ENCODE measurements at places on chromosomes 16 and 17. TPM values are rescaled to one million over a fixed set of nuclear protein-coding genes. Genes with fewer than 3 reads are reported as not detected.

DNA sequence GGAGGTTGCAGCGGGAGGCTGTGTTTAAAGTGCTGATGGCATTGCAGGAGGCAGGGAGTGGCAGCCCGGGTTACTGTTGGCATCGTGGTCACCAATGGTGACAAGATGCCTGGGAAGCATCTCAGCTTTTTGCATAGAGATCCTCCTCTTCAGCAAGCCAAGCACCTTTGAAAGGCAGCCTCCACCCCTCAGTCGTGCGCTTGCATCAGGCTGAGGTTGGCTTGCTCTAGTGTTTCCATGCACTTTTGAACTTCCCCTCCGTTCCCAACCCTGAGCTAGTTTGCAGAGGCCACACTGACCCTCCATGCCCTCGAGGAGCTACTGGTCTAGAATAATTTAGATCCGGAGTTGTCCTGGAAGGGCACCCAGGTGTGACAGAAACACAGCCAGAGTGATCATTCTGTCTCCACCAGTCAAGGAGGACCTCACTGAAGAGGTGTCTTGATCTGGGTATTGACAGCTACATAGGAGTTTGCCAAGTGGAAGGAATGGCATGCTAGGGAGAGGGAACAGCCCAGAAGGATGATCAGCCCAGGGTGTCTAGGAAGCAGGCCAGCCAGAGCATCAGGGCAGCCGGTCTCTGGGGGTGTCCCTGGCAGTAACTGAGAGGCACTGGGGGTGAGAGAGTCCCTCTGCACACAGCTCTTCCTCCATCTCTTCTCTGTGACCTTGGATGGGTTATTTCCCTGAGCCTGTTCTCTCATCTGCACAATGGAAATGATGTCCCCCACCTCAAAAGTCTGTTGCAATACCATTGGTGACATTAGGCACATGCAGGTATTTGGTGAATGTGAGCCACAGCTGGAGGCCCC lies 7.7 kb downstream of the BEAN1 start:
- H3K27me3 ChIP-seq: peaks cover 9% of the 10 kb centered on the region
- H3K27ac ChIP-seq: no peak overlapping the region
- H3K36me3 ChIP-seq: no peaks in the 10 kb centered on the region

DNA sequence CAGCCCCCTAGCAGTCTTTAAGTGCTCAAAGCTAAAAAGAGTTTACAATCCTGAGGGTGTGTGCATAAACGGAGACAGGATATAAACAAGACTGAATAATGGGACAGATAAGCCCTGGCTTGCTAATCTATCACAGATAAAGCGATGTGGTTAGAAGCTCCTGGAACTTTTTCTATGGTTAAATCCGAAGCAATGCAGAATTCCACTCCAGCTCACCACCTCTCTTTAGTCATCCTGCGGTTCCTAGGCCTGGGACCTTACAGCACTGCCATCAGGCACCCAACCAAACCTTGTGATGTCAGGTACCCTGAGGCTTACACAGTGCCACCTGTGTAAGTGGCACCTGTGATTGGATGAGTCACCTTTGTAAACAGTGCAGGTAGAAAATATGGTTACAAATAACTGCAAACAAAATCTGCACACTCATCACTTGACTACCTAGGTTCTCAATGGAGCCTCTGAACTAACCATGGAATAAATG lies 31.5 kb upstream of the B4GALNT2 start:
- DNase-seq: no peak
- H3K4me1 ChIP-seq: no peaks in the 10 kb centered on the region
- no peaks in the 10 kb centered on the region for H3K27me3 ChIP-seq

GRCh38 chr16:85210423-85211169 lies 98.3 kb upstream of the CIBAR2 start:
- H3K27me3 ChIP-seq: no peaks in the 10 kb centered on the region
- H3K36me3 ChIP-seq: no peaks in the 10 kb centered on the region
- H3K27ac ChIP-seq: no peak overlapping the region
- no peaks in the 10 kb centered on the region for H3K4me1 ChIP-seq
- no peak overlapping the region for H3K4me3 ChIP-seq

DNA sequence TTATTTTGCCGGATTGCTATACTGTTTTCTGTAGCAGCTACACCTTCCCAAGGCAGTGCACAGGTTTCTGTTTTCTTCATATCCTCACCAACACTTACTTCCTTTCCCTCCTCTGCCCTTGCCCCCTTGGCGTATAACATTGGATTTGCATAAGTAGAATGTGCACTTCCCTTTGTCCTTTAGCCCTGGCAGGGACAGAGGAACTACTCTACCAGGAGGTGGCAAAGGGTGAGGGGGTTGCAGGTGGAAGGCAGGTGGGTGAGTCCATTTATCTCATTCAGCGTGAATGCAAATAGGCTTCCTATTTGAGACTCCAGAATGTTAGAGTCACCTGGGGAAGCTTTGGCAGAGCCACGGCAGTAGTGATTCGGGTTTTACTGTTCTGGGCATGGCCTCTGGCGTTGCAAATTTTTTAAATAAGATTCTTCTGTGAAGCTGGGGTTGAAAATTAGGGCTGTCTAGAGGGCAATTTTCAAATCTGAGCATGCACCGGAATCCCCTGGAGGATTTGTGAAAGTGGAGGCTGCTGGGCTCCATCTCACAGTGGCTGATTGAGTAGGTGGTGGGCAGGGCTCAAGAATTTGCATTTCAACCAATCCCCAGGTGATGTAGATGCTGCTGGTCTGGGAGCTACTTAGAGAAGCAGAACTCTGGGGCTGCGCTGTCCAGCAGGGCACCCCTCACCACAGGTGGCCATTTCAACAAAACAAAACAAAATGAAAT lies 84.7 kb downstream of the PLCG2 start:
- no peak for DNase-seq
- H3K27ac ChIP-seq: no peak overlapping the region
- no peaks in the 10 kb centered on the region for H3K4me1 ChIP-seq
- H3K4me3 ChIP-seq: no peak overlapping the region

The GAS7 gene
- total RNA-seq: 3.4 TPM

GRCh38 chr16:5506021-5506420 lies 408.4 kb upstream of the EEF2KMT start:
- H3K36me3 ChIP-seq: no peaks in the 10 kb centered on the region
- no peak overlapping the region for H3K27ac ChIP-seq
- H3K27me3 ChIP-seq: no peaks in the 10 kb centered on the region
- DNase-seq: no peak

- no peaks in the 10 kb centered on the region for H3K27me3 ChIP-seq
- peaks cover 5% of the 10 kb centered on the region for H3K4me1 ChIP-seq
- no peak overlapping the region for H3K4me3 ChIP-seq
- no peaks in the 10 kb centered on the region for H3K36me3 ChIP-seq
- H3K27ac ChIP-seq: no peak overlapping the region
Observed at GRCh38 chr17:48478224-48479013, 48.4 kb upstream of the SKAP1 start.

The MT4 gene
- not detected for total RNA-seq

DNA sequence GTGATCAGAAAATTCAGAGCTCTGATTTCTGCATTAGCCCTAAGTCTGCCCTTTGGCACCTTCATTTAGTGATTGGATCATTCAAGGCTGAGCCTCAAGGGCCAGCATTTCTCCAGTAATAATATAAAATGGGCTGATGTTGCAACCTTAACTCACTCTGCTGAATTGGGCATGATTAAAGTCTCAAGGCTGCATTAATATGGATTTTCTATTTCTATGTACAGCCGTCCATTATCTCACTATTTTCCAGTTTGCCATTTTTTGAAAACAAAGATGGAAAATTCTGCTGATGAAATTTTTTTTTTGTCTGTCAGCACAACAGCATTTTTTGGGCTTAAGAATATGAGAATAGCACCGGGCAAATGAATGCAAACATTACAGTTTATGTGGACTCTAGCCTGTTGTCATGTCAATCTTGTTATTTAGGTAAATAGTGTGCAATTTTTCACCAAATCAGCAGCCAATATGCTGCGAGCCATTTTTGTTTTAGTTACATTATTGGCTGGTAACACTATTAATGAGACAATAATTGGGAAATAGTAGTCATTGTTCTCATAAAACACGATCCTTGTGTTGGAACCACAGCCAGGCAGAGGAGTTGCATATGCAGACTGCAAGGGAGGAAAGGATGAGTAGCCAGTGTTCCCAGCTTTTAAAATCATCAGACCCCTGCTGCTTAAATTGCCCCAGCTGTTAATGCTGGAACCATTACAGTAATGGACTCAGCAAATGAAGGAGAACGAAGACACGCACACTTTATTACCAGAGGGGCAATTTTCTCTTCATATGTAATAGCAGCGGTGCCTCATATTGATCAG lies 10.5 kb downstream of the FTO start:
- no peak overlapping the region for H3K27ac ChIP-seq
- no peaks in the 10 kb centered on the region for H3K4me1 ChIP-seq
- no peak for DNase-seq
- H3K27me3 ChIP-seq: no peaks in the 10 kb centered on the region
- H3K36me3 ChIP-seq: no peaks in the 10 kb centered on the region
- H3K4me3 ChIP-seq: no peak overlapping the region

DNA sequence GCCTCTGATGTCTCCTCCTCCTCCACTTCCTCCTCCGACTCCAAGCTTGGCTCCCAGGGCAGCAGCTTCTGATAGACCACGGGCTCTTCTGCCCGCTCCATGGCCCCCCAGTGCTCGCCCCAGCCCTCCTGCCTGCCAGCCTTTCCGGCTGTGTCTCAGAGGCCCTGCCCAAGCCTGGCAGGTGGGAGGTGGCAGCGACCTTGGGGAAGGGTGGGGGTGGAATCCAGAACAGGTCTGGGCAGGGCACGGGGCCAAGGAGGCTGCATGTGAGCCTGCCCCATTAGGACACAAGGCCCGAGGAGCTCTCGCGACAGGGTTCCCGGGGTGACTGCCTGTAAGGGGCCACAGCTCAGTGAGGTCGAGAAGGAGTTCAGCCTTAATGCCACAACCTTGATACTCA lies at the start of gene GGT6:
GGT6 (minus strand) TSS at position 157 of the 400 bp plus-strand sequence; CDS start at position 101, 56 bp downstream.
- no peaks in the 10 kb centered on the region for H3K27me3 ChIP-seq
- H3K4me3 ChIP-seq: no peak within 1 kb of the TSS
- H3K4me1 ChIP-seq: peaks cover 23% of the 10 kb centered on the region

DNA sequence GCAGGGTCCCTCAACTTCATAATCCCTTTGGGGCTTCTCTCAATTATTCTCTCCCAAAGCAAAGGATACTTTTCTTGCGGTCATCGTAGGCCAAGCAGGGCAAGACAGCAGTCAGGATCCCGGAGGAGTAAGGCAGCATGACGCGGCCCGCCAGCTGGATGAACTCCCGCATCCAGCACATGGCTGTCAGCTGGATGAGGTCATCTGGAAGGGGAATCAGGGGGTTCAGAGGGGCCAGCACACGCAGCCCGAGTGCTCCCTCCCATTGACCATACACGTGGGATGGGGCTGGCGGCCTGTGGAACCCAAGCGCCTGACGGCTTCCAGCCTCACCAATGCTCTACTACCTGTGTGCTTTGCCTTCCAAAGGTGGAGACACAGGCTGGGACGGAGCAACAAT lies 19.2 kb downstream of the VAC14 start:
- H3K4me3 ChIP-seq: no peak overlapping the region
- no peaks in the 10 kb centered on the region for H3K4me1 ChIP-seq
- H3K27ac ChIP-seq: no peak overlapping the region
